ENCODE measurements at places on chromosomes 16 and 17.

- no peak for DNase-seq
These were observed 138.6 kb downstream of the MAP2K6 start for GRCh38 chr17:69552986-69553667.

DNA sequence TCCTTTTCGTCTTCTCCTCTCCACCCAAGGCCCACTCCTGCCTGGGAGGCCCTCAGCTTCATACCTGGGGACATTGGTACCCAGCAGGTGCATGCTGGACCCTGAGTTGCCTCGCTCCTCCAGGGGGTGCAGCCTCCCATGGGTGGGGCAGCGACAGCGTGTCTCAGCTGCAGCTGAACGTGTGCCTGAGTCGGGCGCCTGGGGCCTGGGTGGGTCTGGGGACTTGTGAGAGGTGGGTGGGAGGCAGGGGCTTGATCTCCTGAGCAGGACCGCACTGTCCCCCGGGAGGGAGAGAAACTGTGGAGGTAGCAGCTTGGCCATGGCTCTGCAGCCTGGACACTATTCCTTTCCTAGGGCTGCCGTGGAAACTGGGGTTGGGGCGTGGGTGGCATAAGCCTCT lies 24.8 kb upstream of the ENGASE start:
- no peak for DNase-seq

- no peak for DNase-seq
These were observed 112.7 kb downstream of the NPIPB5 start for GRCh38 chr16:22623351-22623781.

DNA sequence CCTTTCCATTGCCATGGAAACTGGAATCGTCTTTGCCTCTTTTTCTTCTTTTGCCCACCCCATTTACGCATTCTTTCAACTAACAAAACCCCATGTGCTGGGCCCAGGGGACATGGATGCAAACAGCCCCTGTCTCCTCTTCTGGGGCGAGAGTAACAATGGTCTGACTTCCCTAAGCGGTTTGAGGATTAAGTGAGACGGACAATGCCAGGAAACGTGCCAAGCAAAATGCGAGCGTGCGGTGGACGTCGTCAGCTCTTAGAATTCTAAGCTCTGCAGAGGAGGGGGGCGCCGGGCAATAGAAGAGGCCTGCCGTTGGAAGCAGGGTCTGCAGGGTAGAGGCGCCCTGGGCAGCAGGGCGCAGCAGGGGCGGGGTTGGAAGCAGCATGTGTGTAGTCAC lies 42.4 kb upstream of the JPH3 start:
- no peak for DNase-seq

GRCh38 chr17:68544111-68544915 lies 32.1 kb downstream of the PRKAR1A start:
- no peak for DNase-seq

GRCh38 chr16:88281858-88282563 lies 100.7 kb upstream of the ZNF469 start:
- DNase-seq: no peak

DNA sequence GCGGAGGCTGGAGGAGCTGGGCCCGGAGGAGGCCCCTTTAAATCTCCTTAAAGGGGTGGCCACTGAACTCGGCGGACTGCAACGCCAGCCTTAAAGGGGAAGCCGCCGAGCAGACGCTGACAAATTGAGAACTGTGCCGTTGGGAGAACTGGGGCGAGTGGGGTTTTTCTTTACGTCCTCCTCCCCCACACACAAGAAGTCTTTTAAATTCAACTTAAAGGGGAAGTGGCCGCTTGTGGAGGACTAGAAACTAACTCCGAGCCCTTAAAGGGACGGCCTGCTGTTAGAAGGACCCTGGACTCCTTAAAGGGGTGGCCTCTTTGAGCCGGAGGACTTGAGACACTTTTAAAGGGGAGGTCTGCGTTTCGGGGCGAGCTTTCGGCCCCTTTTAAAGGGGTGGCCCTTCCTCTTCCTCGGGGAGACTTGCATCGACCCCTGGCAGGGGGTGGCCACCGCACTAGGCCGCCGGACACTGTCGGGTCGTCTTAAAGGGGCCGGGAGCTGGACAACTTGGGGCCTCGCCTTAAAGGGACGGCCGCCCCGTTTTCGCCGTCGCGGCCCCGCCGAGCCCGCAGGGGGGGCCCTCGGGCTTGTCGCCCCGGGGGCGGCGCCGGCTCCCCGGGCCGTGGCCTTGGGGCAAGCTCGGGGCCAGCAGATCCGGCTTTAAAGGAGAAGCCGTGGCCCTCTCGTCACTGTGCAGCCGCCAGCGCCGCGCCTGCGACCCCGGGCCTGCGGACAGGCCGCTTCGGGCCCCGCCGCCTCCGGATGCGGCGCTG lies 688 bp downstream of the FBRS start:
- peak; percentile 91 for DNase-seq

DNA sequence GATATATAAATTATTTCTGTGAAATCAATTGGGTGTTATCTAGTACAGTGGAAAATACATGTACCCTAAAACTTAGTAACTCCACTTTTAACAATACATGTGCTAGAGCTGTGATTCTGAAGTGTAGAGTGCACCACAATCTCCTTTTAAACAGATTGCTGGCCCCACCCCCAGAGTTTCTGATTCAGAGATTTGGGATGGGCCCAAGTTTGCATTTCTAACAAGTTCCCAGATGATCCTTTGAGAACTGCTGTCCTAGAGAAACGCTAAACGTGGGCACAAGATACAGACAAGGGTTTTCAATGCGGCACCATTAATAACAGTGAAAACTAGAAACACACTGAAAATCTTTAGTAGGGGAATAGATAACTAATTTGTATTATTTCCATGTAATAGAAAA lies 49.2 kb downstream of the NXPH3 start:
- DNase-seq: no peak

- DNase-seq: no peak
These were observed 77.4 kb upstream of the CCL2 start for GRCh38 chr17:34177642-34178041.

DNA sequence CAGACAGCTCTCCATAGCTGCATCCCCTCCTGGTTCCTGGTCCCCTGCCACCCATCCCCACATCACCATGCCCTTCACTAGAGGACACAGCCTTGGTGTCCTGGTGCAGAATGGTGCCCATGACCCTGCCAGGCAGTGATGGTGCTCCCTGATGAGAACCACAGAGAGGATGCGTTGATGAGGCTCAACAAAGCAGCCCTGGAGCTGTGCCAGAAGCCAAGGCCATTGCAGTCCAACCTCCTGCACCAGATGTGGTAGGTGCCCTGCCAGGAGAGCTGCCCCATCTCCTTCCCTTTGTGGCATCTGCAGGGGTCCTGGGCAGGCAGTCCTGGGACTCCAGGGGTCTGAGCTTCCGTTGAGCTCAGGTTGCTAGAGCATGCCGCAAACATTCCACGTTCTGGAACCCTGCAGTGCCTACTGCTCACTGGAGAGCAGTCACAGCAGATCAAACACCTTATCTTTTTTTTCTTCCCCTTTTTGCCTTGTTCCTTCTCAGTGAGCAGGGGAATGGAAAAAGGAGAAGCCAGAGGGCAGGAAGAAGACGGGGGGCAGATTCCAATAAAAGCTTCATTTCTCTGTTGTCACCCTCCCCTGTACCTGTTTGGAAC lies 5.3 kb upstream of the EPN3 start:
- DNase-seq: no peak

- peak; percentile 93 for DNase-seq
These were observed 42.6 kb downstream of the KLHDC4 start for GRCh38 chr16:87723226-87723623.
